T-helper 1 cell (primary cell): ENCODE measurements at places on chromosomes 4 and X.

DNA sequence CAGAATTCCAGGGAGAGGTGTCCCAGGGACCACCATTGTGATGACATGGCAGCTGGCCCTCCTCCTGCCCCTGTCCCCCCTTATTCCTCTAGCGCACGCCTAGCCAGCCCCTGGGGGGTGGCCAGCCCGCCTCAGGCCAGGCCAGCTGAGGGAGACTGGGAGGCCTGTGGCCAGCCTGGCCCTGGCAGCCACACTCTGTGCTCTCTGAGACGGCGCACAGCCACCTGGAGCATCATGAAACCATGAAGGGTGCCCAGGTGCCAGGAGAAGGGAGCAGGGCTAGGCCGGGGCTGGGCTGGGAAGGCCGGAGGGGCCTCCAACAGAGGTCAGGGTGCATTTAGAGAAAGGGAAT lies 14.4 kb upstream of the DUSP9 start:
- DNase-seq, result no peak

DNA sequence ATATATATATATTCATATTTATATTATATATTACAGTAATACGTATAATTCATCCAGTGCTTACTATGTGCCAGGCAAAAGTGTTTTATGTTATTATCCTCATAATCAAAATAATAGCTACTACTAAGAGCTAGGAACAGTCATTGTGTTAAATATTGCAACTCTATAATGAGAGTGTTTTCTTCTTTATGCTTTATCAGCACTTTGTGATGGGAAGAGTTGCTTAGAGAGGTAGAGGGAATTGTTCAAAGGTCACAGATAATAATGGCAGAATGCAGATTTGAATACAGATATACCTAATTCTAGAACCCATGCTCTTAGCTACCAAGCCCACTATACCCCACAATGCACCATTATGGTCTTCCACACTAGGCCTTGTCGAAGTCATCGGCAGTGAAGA lies 318.8 kb upstream of the PPARGC1A start:
- no peak for DNase-seq

DNA sequence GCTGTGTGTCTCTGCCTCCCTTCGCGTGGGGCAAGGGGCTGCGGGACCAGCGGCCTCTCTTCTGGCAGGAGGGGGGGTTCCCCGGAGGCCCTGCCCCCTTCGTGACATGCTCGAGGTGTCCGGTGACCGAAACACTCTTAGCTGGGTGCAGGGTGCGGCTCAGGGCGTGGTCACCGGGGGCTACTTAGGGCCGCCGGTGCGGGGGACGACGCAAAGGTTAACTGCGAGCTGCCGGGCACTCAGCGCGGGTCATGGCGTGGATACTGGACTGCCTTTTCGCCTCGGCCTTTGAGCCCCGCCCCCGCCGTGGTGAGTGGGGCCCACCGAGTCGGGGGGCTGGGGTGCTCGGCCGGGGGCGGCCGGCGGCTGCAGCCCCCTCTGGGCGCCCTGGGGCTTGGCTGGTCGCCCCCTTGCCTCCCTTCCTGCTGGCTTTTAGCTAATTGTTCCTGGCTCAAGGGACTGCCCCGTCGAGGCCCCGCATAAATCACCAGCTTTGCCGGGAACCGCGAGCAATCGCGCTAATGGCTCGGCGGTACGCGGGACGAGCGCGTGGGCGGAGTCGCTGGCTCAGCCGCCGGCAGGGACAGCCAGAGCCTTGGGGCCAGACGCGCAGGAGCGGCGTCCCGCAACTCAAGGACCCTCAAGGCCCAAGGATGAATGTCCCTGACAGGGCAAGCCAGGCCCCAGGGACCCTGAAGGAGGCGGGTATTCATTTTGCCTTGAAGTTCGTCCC lies at the start of gene ARHGAP36:
Gene ARHGAP36 (plus strand): TSS at position 211 of the 733 bp plus-strand sequence. CDS start 23,320 bp downstream, outside the sequence.
- no peak for DNase-seq

DNA sequence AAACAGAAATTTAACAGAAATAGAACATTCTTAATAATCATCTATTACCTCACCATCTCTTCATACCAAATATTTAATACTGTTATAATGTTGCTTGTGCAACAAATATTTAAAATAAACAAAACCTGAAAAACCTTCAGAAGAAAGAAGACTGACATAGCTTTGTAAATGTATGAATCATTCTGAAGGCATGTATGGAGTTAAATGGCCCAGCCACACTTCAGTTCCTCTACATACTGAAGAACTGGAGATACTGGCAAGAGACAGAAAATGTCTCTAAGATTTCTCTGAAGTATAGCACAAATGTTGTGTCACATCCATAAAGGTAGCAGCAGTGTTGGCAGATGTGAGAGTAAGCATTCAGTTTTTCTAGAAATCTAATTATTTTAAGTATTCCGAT lies 275.3 kb upstream of the FGF13 start:
- no peak for DNase-seq

GRCh38 chr4:128574706-128575105 lies 234.8 kb upstream of the JADE1 start:
- DNase-seq, result peak; percentile 27

- no peak for DNase-seq
These were observed 82.0 kb downstream of the IRF2 start for GRCh38 chr4:184392316-184392715.

- DNase-seq, result no peak
These were observed 214.4 kb downstream of the HS3ST1 start for GRCh38 chr4:11214281-11214680.

DNA sequence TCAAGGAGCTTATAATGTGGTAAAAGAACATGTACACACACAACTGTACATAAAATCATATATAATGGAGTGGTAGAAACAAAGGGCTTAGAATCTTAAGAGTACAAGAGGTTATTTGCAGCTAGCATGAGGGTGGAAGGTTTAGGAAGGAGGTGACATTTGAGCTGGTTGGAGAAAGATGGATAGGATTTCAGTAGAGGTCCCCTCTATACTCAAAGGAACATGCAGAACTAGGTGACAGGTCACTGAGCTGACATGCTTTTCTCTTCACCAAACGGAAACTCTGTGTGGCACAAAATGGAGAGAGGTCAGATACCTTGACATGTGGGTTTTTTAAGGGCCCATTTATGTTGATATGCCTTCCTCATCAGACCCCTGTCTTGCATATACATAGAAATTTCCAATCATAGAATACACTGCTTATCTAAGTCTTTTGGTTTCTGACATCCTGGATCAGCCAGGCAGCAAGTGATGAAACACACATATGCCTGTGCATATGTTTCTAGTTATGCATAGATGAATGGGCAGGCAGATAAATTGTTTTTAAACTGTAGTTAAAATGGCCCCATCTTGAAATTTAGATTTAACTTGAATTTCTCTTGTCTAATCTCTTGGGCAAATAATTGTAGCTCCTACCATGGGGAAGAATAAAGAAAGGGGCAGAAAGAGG lies 29.3 kb downstream of the CLCN5 start:
- DNase-seq, result no peak

DNA sequence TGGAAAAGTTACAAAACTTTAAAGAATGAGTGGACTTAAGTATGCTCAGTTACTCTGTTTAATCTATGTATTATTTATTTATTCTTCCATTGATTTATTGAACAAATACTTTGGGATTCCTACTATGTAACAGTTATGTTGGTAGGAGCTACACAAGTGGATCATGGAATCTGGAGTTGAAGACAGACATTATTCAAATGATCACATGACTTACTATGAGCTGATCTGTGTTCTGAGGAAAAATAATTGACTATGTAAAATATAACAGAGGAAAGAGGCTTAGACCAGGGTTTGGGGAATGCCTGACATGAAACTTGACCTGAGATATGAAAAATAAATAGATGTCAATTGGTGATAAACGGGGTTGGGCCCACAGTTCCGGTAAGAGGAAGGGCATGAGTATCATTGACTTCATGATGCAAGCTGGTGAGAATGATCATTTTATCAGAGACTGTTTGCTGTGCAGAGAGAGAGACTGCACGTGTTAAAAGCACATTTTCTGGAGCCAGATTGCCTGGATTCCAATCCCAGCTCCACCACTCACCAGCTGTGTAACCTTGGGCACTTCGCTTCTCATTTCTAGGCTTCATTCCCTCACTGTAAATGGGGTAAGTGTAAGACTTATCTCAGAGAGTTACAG lies 179.0 kb downstream of the SPCS3 start:
- no peak for DNase-seq

- DNase-seq, result no peak
These were observed 134.2 kb downstream of the SPOCK3 start for GRCh38 chr4:167100120-167100519.

DNA sequence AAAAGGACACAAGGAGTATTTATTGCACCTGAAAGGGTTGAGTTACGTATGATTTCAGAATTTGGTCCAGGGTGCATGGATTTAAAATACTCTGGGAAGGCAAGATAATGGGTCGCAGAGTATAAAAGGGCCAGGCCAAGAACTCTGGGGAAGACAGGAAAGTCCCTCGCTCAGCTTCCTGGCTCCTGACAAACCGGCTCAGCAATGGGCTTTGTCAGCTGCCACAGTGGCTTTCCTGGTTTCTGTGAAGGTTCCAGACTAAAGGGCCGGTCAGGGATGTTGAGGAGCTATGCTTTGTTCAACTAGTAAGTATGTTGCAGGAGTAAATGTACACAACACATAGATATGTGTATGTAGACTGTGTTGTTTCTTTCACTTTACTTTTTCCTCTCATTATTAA lies 154.4 kb upstream of the ETNPPL start:
- DNase-seq, result no peak

DNA sequence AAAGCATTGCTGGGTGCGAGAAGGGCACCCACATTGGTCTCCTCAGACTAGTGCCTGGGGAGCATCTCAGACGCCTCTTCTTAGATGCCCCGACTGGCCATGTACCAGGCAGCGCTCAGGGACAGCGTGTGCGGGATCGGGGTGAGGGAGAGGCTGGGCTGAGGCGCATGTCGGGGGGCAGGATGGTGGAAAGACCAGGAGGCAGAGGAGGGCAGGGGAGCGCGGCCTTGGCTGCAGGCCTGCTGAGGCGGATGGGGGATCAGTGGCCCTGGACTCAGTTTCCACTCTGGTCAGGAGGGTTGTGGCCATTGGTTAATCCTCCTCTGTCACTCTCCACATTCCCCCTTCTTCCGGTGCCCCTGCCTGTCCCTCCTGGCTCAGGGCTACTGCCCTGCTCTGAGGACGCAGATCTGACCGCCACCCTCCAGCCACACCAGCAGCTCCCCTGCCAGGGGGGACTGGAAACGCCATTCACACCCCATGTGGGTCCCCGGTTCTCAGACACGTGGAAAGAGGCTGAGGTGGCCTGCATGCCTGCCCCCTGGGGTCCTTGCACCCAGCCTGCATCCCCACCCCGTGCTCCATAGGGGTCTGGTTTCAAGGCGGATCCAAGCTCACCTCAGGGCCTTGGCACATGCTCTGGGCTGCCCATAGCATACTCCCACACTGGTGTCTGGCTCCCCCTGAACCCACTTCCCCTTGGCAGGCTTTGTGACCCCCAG lies 105.9 kb downstream of the CPZ start:
- no peak for DNase-seq

- DNase-seq, result no peak
These were observed 276.1 kb upstream of the LCORL start for GRCh38 chr4:18297684-18298083.

DNA sequence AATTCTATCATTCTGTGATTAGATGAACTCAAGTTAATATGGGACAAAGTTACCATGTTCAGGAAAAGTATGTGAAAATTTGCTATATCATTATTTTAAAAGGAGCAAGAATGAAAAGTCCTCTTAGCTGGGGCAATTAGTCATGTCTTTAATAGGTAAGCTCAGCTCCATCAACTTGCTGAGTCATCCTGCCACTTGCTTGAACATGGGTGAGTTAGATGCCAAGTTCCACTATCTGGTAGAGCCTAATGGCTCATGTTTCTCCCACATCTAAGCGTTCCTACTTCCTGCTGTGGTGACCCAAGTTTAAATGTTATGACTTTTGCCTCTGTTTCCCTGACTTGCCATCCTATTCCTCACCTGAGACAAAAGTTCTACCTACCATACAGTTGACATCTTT lies 276.8 kb downstream of the ZNF674 start:
- DNase-seq, result no peak

DNA sequence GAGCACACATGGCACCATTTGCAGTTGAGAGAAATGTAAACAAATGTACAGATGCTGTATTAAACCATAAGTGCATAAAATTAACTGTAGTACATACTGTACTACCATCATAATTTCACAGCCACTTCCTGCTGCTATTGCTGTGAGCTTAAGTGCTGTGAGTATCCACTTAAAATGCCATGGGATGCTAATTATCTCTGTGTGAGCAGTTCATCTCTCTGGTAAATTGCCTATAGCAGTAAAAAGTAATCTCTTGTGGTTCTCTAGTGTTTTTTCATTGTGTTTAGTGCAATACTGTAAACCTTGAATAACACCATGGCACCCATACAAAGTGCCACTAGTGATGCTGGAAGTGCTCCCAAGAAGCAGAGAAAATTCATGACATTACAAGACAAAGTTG lies 9.9 kb upstream of the SCOC start:
- no peak for DNase-seq
